HFFc6 (cell line): ENCODE measurements at places on chromosomes 2 and 18.

DNA sequence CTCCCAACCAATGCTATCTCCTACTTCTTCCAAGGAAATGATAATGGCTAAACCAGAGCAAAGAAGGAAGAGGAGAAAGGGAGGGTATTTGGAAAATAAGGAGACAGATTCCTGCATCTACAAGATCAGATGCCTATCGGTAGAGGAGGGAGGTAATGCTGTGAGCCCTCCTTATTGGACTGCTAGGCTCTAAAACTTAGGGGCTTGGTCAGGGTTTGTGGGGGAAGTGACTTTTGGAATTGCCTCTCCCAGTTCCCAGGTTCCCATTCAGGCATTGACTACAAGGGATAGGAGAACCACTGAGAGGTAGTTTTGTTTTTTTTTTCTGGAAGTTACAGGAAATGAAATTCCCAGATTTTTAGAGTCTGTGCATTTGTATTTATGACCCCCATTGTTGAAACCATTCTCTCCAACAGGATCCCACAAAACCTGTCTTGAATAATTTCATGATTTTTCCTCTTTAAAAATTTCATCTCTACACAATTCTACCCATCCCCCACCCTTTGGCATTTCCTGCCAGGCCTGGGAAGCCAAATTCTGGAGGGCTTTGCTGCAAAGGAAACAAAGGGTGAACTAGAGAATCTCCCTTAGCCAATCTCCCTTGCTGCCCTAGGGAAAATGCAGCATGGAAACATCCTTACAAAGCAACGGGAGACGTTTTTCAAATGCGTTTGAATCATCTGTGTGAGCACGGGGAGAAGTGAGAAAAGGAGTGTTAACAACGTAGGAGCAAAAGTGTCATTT is 282.1 kb upstream of the EPAS1 start:
- DNase-seq: no peak

DNA sequence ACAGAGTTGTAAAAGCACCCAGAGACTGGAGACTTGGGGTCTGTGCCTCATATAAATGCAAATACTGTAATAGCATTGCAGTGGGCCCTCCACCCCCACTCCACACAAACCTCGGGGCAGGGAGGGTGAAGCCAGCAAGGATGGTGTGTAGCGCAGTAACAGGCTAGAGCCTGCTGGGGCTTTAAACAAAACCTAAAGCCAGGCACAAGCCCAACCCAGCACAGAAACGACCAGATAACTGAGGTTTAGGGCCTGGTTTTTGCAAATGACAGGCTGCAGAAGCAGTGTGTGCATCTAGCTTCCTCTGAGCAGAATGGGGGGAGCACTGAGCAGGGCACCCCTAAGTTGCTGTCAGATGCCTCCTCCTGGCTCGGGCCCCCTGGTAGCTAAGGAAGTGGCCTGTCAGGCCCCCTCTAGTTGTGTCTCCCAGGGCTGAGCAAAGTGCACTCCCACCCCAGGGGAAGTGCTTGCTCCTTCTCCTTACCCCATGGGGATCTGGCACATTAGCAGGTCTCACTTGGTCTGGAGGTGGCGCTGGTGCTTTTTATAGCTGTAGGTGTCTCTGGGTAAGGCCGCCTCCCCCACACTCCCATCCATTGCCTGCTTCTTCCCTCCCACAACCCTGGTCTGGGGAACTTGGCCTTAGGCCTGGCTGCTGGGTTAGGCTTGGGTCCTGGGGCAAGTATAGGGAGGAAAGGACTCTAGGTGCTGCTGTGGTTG is 135.1 kb downstream of the CELF4 start:
- no peak for DNase-seq

DNA sequence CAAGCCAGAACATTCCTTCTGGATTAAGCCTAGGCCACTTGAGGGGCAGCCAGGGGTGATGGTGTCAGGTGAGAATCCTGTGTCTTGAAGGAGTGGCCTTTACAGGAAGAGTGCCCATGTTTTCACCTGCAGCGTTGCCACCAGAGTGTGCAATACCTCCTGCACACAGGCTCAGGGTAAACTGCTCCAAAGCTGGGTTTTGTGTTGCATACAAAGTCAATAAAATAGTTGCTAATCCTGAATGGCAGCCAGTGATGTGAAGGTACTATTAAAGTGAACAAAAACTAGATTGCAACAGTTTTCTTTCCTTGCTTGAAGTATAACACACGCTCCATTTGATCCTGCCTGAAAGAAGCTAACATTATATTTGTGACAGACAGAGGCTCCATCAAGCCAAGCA is 64.4 kb upstream of the NRP2 start:
- no peak for DNase-seq

DNA sequence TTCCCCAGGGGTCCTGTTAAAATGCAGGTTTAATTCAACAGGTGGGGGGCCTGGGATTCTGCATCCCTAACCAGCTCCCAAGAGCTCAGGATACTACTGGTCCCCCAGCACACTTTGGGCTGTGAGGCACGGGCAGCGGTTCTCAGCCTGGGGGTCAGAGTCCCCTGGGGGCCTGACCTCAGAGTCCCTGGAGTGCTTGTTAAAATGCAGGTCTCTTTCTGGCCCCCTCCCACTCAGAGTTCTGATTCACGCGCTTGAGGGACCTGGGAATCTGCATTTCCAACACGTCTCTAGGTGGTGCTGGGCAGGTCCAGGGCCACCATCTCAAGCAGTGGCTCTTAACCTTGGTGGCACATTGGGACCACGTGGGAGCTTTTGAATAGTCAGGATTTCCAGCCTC is 2.8 kb upstream of the OTOS start:
- no peak for DNase-seq

DNA sequence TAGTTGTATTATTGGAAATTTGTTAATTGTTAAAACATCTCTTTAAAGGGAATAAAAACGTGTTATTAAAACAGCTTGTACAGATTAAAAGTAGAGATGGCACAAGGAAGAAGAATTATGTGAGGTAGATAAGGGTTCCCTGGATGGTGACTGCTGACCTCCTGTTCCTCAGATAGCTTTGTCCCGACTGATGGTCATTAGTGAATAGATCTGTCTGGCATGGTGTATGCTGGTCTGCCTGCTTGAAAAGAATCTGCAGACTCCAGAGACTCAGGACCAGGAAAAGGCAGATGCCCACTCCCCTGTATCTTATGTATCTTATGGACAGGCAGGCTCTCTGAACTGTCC is 5.6 kb upstream of the FARP2 start:
- DNase-seq: no peak
